Subcutaneous preadipocyte (primary cell): ENCODE measurements at places on chromosomes 1 and 21. TPM values are rescaled to one million over a fixed set of nuclear protein-coding genes. Genes with fewer than 3 reads are reported as not detected.

The FGR gene
- total RNA-seq: not detected in 2 replicates

The PROK1 gene
- not detected in 2 replicates for total RNA-seq

The APOBEC4 gene
- not detected in 2 replicates for total RNA-seq

The TCP10L gene
- total RNA-seq: under 0.01 TPM in 1 of 2 replicates, not detected in the other

The OPN3 gene
- total RNA-seq: 22.4 and 32.1 TPM in 2 replicates

The DESI2 gene
- 29.0 and 39.9 TPM in 2 replicates for total RNA-seq

The IL10 gene
- not detected in 2 replicates for total RNA-seq

The FCRL3 gene
- not detected in 2 replicates for total RNA-seq

The RBP7 gene
- not detected in 2 replicates for total RNA-seq

The TENT5C gene
- not detected in 2 replicates for total RNA-seq

The KIF2C gene
- total RNA-seq: 28.3 and 39.1 TPM in 2 replicates

The CASQ2 gene
- total RNA-seq: not detected in 2 replicates

The NBPF26 gene
- 31.6 and 37.1 TPM in 2 replicates for total RNA-seq

The DIPK1A gene
- total RNA-seq: 5.9 and 7.8 TPM in 2 replicates

The LEMD1 gene
- total RNA-seq: not detected in 2 replicates

The OR6K3 gene
- total RNA-seq: not detected in 2 replicates

The SERTAD4 gene
- total RNA-seq: under 0.01 and 0.20 TPM in 2 replicates

The LPAR3 gene
- total RNA-seq: 0.37 and 4.7 TPM in 2 replicates

The C4BPB gene
- total RNA-seq: not detected in 2 replicates

The NR1I3 gene
- not detected in 2 replicates for total RNA-seq

The IFI44 gene
- 7.8 and 26.5 TPM in 2 replicates for total RNA-seq

The KLF17 gene
- 0.37 TPM in 1 of 2 replicates, not detected in the other for total RNA-seq

The PRRX1 gene
- 384 and 523 TPM in 2 replicates for total RNA-seq

The THEM5 gene
- total RNA-seq: not detected in 2 replicates

The TMCC2 gene
- total RNA-seq: 1.1 and 2.5 TPM in 2 replicates
